ENCODE measurements at places on chromosomes 13 and 19.
A peak's percentile ranks its signal among the peaks of the same experiment; 100 is the strongest.

DNA sequence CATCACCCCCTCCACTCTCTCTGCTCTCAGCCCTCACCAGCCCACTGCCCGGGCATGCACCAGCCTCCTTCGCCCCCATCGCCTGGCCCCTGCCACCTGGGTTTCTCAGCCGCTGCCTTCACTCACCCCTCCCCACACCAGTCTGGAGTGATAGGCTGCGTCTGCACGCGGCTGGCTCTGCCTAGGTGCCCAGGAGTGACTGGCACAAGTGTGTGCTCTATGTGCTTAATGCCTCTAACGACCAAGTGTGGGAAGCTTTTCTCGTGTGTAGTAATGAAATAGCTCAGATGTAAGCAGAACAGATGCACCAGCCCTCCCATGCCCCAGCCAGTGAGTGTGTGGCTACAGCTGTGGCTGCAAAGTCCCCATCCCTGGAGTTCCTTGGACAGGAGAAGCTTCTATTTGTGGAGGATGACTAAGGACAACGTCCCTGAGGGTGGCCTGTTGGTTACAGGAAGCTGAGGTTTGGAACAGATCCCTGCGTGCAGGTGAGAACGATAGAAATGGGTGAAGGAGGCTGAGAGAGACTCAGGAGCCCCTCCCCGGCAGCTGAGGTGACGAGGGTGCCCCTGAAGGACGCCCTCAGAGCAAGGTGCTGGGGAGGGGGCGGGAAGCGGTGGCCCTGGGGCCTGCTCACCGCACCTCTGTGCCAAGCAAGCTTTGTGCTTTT lies 35.6 kb downstream of the ATP11A start:
- DNase-seq, result no peak

GRCh38 chr19:45414468-45414867 lies 8.0 kb downstream of the POLR1G start:
- no peak for DNase-seq

DNA sequence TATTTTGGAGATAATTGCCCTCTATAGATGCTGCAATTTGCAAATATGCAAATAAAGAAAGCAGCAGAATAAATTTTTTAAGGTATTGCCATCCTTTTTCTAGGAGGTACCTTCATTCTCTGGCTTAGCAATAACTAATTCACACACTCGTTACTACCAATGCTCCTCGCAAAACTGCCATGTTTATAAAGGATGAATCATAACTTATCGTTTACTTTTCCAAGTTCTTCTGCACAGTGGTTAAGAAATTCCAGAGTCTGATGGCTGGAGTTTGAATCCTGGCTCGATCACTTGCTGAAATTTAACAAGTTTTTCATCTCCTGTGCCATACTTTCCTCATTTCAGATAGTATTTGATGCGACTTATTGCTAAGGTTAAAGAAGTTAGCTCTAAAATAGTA lies 708.6 kb upstream of the KLHL1 start:
- DNase-seq, result peak; percentile 22

DNA sequence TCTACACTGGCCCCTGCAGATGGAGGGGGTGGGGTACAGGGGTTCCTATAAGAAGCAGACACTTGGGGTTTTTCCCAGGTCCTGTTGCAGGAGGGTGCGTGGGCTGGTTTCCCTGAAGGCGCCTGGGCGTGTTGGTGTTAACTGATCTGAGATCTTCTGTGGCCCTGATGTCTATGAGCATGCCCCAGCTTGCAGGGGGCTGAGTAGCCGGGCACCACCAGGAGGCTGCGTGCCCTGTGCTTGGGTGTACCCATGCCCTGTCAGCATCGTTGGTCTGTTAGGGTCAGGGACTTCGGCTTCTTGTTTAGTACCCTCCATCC lies 45.3 kb downstream of the CAPN12 start:
- DNase-seq, result no peak

- peak; percentile 60 for DNase-seq
Measured at GRCh38 chr13:44197791-44198770, 175.5 kb upstream of the SERP2 start.

- DNase-seq, result no peak
Measured at GRCh38 chr19:14439014-14439413, 5.9 kb downstream of the PKN1 start.

- no peak for DNase-seq
Measured at GRCh38 chr19:19613506-19613905, 5.0 kb downstream of the PBX4 start.

- no peak for DNase-seq
Measured at GRCh38 chr19:3653865-3654513, 27.4 kb upstream of the CACTIN start.
